ENCODE measurements at places on chromosomes 5 and 9.

DNA sequence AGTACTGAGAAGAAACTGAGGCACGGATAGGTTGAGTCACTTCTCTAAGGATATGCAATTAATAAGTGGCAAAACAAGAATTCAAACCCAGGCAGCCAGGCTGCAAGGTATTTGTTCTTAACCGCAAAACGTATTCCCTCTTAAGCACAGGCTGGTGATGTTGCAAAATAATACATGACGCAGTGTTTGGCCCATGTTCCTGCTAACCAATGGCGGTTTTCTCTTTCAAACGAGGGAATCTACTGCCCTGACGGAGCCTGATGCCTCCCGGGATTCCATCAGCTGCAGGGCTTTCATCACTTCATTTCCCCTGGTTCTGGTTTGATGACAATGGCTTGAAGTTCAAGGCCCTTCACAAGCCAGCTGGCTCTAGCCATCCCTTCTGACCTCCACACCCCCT, 154.8 kb downstream of the SLIT3 start:
- DNase-seq: no peak

DNA sequence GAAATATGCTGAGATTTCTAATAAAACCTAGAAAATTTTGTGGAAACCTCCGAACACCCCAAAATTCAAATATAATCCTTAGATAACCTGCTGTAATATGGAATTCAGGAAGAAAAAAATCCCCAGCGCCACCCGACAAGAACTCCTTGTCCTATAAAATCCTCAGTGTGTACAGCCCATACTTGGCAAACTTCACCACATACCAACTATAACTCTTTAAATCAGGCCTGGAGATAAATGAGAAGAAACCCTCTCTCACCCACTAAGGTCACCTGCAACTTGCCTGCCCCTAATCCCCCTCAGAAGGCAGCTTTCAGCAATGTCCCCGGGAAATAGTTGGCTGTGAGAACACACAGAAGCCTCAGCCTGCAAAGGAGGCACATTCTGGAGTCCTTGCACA, 90.5 kb downstream of the SH3TC2 start:
- DNase-seq: no peak

- DNase-seq: no peak
These were observed 18.7 kb upstream of the GRPEL2 start for GRCh38 chr5:149326611-149327010.

- DNase-seq: peak; percentile 42
These were observed 10.3 kb downstream of the LPCAT1 start for GRCh38 chr5:1513326-1514026.

GRCh38 chr9:91090130-91090410, 271.6 kb downstream of the AUH start:
- no peak for DNase-seq

GRCh38 chr5:155008669-155009068, 4.9 kb upstream of the KIF4B start:
- DNase-seq: no peak

DNA sequence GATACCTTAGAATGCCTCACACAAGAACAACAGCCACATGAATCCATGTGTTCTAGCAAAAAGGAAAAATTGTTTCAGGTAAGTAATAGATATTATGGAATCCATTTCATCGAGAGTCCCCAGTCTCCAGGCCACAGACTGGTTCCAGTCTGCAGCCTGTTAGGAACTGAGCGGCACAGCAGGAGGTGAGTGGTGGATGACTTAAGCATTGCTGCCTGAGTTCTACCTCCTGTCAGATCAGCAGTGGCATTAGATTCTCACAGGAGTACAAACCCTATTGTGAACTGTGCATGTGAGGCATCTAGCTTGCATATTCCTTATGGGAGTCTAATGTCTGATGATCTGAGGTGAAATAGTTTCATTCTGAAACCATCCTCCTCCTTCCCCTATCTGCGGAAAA, 207.0 kb downstream of the CSNK1G3 start:
- DNase-seq: no peak

GRCh38 chr5:133108481-133108921, 56.7 kb downstream of the HSPA4 start:
- no peak for DNase-seq

- no peak for DNase-seq
These were observed 737.7 kb downstream of the TLE1 start for GRCh38 chr9:80951675-80952074.

DNA sequence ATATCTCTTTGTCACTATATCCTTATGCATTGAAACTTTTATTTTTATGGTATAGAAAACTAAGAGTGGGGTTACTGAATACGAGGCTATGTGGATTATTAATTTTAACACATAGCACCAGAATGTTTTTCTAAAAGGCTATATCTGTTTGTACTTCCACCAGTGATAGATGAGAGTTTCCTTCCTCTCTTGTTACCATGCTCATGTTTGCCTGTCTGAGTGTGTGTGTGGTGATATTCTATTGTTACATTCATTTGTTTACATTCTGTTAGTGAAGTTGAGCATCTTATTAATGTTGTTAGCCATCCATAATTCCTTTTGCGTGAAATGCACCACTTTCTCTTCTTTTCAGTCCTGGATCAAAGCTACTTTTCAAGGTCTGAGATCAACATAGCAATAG, 54.1 kb upstream of the ALDH1A1 start:
- no peak for DNase-seq

- DNase-seq: no peak
These were observed 1.6 kb upstream of the FCN1 start for GRCh38 chr9:134919303-134919702.

- DNase-seq: no peak
These were observed 59.5 kb upstream of the ALDH1B1 start for GRCh38 chr9:38333047-38333446.

GRCh38 chr5:111869681-111870080, 112.7 kb upstream of the NREP start:
- DNase-seq: no peak

- DNase-seq: no peak
These were observed 289.6 kb downstream of the KIF4B start for GRCh38 chr5:155303120-155303519.

DNA sequence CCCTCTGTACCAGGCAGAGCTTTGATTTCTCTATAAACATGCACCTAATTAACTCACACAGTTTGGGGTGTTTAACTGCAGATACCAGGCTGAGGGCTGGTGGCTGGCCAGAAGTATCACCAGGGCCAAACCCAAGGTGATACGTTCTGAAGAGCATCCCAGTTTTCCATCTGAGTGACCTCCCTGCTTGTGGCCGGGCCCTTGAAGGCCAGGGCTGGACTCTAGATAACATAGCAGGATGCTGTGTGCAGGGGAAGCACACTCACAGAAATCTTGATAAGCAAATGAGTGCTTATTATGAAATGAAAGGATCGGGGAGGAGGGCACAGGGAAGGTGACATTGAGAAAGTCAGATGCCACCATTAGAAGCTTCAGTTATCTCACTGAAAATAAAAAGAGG, 582.4 kb downstream of the BRINP1 start:
- DNase-seq: no peak

GRCh38 chr5:102826629-102827028, 71.5 kb downstream of the PAM start:
- no peak for DNase-seq

DNA sequence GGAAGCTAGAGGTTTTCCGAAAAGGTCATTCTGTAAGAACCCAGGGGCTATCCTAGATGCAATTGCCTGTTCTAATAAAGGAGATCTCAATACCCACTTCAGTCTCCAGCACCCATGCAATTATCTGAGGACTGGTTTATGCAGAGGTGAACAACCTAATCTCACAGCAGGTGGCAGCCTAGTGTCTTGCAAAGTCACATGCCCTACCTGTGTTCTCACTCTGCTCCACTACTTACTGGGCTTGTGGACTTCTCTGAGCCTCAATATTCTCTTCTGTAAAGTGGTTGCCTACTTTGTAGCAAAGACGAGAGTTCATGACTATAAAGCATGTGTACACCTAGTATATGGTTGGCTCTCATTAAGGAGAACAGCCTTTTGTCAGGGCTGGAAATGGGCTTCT, 21.0 kb upstream of the ALDH1B1 start:
- peak; percentile 51 for DNase-seq

GRCh38 chr5:94802450-94802849, 184.0 kb downstream of the SLF1 start:
- DNase-seq: no peak

DNA sequence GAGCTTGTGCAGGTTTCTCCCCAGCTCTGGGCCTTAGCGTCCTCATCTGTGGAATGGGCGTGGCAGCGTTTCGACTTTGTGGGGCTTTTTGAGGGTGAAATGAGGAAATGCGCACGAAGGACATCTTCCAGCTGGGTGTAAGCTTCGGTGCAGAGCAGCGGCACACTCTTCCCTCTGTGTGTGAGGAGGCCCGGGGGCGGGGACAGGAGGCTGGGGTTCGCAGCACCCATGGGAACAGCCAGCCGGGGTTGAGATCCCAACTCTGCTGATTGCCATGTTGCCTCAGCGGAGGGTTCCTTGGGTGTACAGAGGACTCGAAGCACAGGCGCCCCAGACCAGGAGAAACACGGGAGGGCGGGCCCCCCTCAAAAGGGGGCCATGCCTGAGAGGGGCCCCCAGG, 265.6 kb downstream of the NSG2 start:
- DNase-seq: no peak

DNA sequence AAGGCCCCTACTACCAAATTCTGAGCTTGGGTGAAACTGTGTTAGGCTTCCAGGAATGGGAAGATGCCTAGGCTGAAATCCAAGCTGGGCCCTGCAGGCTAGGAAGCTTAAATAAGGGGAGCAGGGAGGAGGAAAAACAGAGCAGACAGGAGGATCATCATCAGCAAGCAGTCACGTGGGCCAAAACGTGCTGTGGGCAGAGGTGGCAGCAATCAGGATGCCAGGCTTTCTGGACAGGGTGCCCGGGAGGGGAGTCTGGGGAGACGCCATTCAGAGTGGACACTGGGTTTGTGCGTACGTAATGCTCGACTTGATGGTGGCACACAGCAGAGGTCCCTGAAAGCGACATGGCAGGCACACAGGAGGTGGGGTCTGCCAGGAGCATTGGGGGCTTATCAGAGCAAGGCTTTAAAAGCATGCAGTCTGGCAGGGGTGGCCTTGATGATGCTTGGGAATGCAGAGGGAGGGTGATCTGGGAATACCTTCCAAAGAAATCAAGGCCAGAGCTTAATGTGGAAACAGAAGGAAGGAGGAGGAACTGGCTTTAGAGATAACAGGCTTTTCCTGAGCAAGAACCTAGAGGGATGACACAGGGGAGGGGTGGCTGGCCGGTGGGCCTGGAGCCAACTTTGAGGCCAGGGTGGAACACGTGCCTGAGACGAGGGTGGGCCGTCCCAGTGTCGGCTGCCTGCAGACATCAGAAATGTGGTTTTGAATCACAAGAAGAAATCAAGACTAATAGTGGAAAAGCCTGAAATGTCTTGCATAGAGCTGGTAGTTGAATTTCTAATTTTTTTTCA, 212.5 kb downstream of the GADD45G start:
- no peak for DNase-seq

GRCh38 chr9:27701587-27701986, 128.3 kb upstream of the C9orf72 start:
- DNase-seq: no peak

DNA sequence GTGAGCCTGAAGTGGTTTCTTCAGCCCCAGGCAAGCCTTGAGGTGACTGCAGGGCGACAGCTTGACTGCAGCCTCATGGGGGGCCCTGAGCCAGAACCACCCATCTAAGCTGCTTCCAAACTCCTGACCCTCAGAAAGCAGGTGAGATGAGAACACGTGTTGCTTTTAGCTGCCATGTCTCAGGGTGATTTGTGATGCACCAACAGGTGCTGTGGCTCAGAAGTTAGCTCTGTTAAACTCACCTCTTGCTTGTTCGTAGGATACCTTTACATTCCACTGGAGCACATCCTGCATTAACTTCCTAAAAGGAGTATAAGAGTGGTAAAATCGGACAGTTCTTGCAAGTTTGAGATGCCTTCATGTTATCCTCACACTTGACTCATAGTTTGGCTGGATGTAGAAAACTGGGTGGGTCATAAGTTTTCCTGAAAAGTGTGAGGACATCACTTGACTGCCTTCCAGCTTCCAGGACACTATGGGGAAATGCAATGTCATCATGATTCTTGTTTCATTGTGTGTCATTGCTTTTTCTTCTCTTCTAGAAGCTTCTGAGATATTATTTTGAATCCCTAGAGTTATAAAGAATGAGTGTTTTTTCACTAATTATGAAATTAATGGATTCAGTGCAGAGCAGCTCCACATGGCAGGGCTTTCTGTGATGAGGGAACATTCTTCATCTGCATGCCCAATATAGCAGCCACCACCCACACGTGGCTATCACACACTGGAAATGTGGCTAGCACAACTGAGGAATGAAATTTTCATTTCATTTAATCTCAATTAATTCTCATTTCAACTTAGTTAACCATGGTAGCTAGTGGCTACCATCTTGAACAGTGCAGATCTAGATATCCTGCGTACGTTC, 92.3 kb downstream of the HSD17B3 start:
- no peak for DNase-seq

GRCh38 chr5:1896602-1897376, 14.1 kb upstream of the IRX4 start:
- DNase-seq: peak; percentile 31

- no peak for DNase-seq
These were observed 498.1 kb upstream of the ZNF608 start for GRCh38 chr5:125244531-125244930.

DNA sequence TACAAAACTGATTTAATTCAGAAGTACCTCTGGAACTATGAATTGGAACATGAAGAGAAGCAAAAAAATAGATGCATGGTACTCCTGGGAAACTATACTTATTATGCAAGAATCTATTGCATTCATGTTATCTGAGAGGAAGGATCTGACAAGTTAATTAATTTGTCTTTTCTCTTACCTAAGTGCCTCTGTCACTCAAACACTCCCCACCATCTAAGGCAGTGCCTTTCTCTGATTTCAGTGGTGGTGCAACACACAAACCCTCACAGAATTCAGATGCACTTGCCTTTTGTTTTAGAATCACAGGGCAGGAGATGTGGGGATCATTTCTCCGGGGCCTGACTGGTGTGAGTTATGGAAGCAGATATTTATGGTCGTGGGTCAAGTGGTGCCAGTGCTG, 52.5 kb upstream of the C9orf72 start:
- no peak for DNase-seq

DNA sequence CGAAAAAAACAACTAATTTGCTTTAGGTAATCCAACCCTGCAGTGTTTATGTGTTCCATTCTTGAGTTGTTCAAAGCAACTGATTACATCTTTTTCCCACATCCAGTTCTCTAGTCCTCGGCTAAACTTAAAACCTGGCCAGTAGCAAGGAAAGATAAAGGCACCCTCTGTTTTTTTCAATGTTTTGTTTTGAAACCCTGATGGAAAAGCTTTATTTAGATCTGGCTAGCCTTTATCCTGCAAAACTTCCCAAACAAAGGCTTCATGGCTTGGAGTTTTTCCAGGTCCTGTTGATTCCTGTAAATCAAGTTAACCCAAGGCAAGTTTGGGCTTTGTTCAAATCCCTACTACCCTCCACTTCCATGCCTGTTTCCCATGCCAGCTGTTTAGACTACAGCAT, 105.1 kb downstream of the CEMIP2 start:
- DNase-seq: no peak

DNA sequence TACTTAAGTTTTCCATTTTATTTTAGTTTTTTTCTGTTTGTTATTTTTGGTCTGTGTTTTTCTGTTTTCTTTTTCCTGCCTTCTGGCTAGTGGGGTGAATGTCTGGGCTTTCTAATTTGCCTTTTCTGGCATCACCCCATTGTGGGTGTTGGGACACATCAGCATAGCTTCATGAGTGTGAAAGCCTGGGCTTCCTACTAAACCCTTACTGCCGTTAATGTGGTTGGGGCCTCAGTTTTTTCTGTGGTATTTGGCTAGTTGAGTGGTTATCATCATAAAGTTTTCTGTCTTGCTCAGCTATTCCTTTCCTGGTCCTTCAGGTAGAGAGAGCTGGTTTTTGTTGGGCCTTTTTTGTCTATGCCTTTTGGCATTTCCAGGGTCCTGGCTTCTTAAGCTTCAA, 21.4 kb downstream of the C5orf47 start:
- no peak for DNase-seq

Data from aorta (tissue), 5 donors.